ENCODE measurements at places on chromosomes 1 and 21.

DNA sequence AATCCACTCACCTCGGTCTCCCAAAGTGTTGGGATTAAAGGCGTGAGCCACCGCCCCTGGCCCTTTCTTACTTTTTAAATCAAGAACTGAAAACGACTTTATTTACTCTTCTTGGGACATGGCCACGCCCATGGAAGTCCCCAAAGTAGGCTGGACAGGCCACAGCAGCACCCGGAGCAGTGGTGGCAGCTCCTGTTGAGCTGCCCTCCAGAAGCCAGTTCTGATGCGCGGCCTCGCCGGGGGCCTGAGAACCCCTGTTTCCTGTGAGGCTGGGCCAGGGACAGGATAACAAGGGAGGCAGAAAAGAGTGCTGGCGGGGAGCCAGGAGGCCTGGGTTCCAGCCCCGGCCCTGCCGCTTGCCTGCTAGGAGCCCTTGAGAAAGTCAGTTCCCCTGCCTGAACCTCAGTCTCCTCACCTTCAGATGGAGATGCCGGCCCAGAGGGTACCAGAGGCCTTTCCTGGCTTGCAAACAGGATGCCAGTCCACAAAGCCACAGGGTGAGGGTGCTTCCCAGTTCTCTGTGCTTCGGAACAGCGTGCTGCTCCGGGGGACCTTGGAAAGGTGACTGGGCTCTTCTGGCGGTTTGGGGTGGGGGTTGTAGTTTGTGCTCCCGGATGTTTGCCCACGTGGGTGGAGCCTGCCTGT lies 59.4 kb downstream of the RUNX3 start:
- peaks cover 6% of the 10 kb centered on the region for H3K36me3 ChIP-seq
- H3K4me1 ChIP-seq: peaks cover 46% of the 10 kb centered on the region
- peak overlapping the region; percentile 2 for H3K27ac ChIP-seq
- DNase-seq: peak; percentile 36

- H3K27ac ChIP-seq: no peak overlapping the region
- H3K4me3 ChIP-seq: no peak overlapping the region
- DNase-seq: no peak
- H3K36me3 ChIP-seq: no peaks in the 10 kb centered on the region
- H3K27me3 ChIP-seq: peaks cover 2% of the 10 kb centered on the region
- H3K4me1 ChIP-seq: no peaks in the 10 kb centered on the region
Observed at GRCh38 chr1:214476986-214477870, 74.2 kb downstream of the PTPN14 start.

GRCh38 chr1:208206092-208206698 lies 38.0 kb downstream of the PLXNA2 start:
- no peak overlapping the region for H3K4me3 ChIP-seq
- H3K27ac ChIP-seq: no peak overlapping the region
- no peak for DNase-seq
- no peaks in the 10 kb centered on the region for H3K4me1 ChIP-seq
- no peaks in the 10 kb centered on the region for H3K27me3 ChIP-seq

DNA sequence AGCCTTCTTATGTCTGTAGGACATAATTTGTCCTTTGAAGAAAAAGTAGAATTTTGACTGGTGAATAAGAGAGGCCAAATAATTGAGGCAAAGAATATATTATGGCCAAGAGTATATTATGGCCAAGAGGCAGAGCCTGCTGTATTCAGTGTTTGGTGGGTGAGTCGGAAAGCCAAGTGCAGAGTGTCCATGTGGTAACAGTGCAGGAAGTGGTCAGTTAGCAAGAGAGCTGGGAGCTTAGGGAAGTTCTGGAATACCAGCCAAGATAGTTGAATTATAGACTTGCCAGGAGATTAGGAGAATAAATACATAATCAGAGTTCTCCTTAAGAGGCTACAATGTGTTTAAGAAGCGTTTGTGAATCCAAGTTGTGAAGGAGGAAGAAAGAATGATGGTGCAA lies 131.5 kb upstream of the LMO4 start:
- no peaks in the 10 kb centered on the region for H3K27me3 ChIP-seq
- DNase-seq: no peak
- H3K36me3 ChIP-seq: no peaks in the 10 kb centered on the region
- H3K27ac ChIP-seq: no peak overlapping the region
- H3K4me3 ChIP-seq: no peak overlapping the region

GRCh38 chr1:106523497-106523896 lies 533.0 kb upstream of the PRMT6 start:
- H3K36me3 ChIP-seq: no peaks in the 10 kb centered on the region
- H3K4me3 ChIP-seq: no peak overlapping the region
- H3K4me1 ChIP-seq: no peaks in the 10 kb centered on the region
- no peak for DNase-seq

- H3K4me1 ChIP-seq: peaks cover 25% of the 10 kb centered on the region
- no peaks in the 10 kb centered on the region for H3K27me3 ChIP-seq
- peaks cover 30% of the 10 kb centered on the region for H3K36me3 ChIP-seq
- no peak for DNase-seq
- H3K4me3 ChIP-seq: no peak overlapping the region
Observed at GRCh38 chr1:153995640-153996039, 5.1 kb downstream of the RPS27 start.

- no peak for DNase-seq
- no peak overlapping the region for H3K4me3 ChIP-seq
- H3K27me3 ChIP-seq: no peaks in the 10 kb centered on the region
- H3K4me1 ChIP-seq: peaks cover 5% of the 10 kb centered on the region
- no peaks in the 10 kb centered on the region for H3K36me3 ChIP-seq
Observed at GRCh38 chr1:203591626-203592025, 35.0 kb upstream of the ATP2B4 start.

GRCh38 chr1:180572760-180573159 lies 14.0 kb downstream of the OVAAL start:
- H3K4me1 ChIP-seq: no peaks in the 10 kb centered on the region
- no peak overlapping the region for H3K27ac ChIP-seq
- DNase-seq: no peak

DNA sequence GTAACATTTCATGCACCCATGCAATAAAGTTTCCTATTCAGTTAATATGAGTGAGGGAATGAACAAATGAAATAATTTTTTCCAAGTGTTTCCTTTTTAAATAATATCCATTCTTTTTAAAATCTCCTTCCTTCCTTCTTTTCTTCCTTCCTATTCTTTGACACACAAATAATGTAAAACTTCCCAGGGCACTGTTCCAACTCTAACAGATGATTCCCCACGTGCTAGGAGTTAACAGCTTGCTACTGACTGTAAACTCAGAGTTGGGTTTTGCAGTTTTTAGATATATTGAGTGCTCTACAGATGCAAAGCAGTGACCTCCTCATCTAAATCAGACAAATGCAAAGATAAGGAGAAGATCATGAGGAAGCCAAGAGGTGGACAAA lies 54.0 kb upstream of the POU2F1 start:
- no peak overlapping the region for H3K4me3 ChIP-seq
- no peaks in the 10 kb centered on the region for H3K27me3 ChIP-seq
- no peaks in the 10 kb centered on the region for H3K4me1 ChIP-seq

DNA sequence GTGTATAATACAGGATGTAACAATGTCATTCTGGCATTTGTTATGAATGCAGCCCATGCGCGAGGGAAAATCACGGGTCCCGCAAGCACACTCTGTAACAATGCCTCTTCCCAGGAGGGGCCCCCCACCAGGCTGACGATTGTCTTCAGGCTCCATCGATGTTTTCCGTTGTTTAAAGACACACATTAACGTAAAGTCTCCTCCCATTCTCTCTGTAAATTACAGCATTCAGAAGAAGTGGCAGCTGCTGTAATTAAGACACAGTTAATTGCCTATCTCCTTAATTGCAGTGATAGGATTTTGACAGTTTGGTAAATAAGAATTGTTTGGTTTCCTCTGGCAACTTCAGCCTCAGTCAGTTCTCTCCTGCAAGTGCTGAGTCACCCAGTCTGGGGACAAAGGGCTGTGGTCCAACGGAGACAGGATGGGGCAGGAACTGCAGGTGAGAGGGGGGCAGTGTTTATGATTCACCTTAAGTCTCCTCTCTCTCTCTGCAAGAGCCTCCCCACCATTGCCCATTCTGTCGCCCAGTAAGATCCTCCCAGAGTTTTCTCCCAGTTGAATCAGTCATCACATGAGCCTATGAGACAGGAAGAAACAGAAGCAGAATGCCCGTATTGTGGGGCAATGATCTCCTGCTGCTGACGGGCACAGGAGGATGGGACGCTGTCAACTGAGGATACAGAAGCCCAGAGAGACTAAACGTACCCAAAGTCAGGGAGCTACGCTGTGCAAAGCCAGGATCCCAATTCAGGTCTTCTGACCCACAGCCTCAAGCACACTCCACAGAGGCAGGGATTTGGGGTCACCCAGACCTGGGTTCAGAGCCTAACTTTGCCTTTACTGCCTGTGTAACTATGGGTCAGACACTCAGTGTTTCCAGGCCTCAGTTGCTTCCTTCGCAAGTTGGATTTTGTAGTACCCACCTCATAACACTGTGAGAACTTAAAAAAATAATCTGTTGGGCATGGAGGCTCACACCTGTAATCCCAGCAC lies 110.0 kb downstream of the ADSS2 start:
- no peak for DNase-seq
- H3K27me3 ChIP-seq: no peaks in the 10 kb centered on the region
- no peak overlapping the region for H3K27ac ChIP-seq
- H3K4me1 ChIP-seq: peaks cover 5% of the 10 kb centered on the region

GRCh38 chr1:22104094-22104493 lies 38.8 kb downstream of the WNT4 start:
- no peaks in the 10 kb centered on the region for H3K27me3 ChIP-seq
- H3K27ac ChIP-seq: peak overlapping the region; percentile 68
- peaks cover 33% of the 10 kb centered on the region for H3K36me3 ChIP-seq
- no peak for DNase-seq
- H3K4me1 ChIP-seq: peaks cover 23% of the 10 kb centered on the region
- no peak overlapping the region for H3K4me3 ChIP-seq

DNA sequence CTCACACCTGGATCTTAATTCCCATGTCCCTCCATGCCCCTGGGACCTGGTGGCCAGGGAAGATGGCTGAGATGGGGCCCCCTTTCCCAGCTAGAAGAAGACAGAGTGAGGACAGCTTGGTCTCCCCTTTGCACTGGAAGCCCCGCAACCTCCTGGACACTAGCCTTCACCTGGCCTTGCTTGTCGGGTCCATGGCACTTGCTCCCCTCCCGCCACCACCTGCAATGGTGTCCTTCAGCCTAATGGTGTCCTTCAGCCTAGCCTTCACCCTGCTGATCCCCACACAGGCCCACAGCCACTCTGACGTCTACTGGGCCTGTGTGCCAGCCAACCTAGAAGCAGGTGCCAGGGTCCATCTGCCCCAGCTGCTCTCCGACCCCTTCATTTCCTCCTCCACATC lies 45.9 kb upstream of the EDN2 start:
- H3K4me3 ChIP-seq: no peak overlapping the region
- H3K4me1 ChIP-seq: no peaks in the 10 kb centered on the region
- no peak for DNase-seq
- H3K27ac ChIP-seq: no peak overlapping the region

GRCh38 chr21:31967334-31967733 lies 94.5 kb downstream of the HUNK start:
- DNase-seq: no peak
- H3K27me3 ChIP-seq: no peaks in the 10 kb centered on the region
- H3K36me3 ChIP-seq: no peaks in the 10 kb centered on the region

- H3K4me1 ChIP-seq: peaks cover 16% of the 10 kb centered on the region
- H3K27me3 ChIP-seq: no peaks in the 10 kb centered on the region
- H3K36me3 ChIP-seq: no peaks in the 10 kb centered on the region
Observed at GRCh38 chr1:165828103-165828668, 772 bp downstream of the UCK2 start.

GRCh38 chr1:211329764-211330201 lies 3.1 kb downstream of the TRAF5 start:
- no peak for DNase-seq
- peaks cover 5% of the 10 kb centered on the region for H3K36me3 ChIP-seq

DNA sequence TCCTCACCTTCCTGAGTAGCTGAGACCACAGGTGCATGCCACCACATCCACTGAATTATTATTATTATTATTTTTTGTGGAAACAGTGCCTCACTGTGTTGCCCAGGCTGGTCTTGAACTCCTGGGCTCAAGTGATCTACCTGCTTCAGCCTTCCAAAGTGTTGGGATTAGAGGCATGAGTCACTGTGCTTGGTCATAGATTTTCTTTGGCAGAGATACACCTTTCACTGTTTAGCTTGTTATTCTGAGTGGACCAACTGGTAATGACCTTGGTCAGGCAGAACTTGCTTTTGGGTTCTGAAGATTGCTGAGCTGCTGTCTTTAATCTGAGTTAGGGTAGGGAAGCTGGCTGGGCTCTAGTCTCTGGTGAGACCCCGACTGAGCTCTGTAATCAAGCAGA lies 66.8 kb downstream of the DNAH14 start:
- H3K27ac ChIP-seq: no peak overlapping the region
- H3K4me3 ChIP-seq: no peak overlapping the region
- no peaks in the 10 kb centered on the region for H3K36me3 ChIP-seq
- H3K4me1 ChIP-seq: no peaks in the 10 kb centered on the region
- DNase-seq: no peak

DNA sequence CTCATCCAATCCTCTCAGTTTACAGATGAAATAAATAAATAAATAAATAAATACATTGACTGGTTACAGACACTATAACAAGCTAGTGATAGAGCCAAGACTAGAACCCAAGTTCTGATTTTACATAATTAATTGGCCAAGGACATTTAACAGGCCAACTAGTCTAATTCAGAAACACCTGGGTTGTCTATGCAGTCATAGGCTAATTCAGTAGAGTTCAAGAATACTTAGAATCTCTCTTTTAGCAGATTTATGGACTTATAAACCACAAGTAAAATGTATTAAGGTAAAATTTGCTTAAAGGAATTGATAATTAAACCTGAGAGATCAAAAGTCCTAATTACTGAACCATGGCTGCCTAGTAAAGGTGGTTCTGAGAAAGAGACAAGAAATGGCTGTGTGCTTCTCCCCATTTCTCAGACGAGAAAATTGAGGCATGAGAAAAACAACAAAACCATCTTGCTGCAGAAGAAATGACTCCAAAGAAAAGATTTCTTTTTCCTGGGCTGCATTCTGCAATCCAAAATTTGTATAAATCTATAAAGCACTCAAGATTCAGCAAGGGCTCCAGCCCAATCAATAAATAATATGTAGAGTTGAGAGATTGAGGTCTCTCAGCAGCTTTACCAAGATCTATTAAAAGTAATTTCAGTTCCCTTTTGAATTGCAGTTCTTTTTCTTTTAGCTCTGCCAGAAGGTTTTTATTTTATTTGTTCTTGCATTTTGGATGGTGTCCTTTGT lies 98.3 kb downstream of the DUSP10 start:
- H3K27ac ChIP-seq: no peak overlapping the region
- H3K4me1 ChIP-seq: no peaks in the 10 kb centered on the region
- no peak for DNase-seq

GRCh38 chr1:232142403-232143314 lies 487.3 kb downstream of the SIPA1L2 start:
- H3K36me3 ChIP-seq: no peaks in the 10 kb centered on the region
- no peak for DNase-seq
- H3K27ac ChIP-seq: no peak overlapping the region
- no peaks in the 10 kb centered on the region for H3K27me3 ChIP-seq
- H3K4me1 ChIP-seq: no peaks in the 10 kb centered on the region

GRCh38 chr1:187491082-187491720 lies 662.5 kb downstream of the PLA2G4A start:
- H3K36me3 ChIP-seq: no peaks in the 10 kb centered on the region
- no peak overlapping the region for H3K4me3 ChIP-seq
- DNase-seq: no peak
- no peak overlapping the region for H3K27ac ChIP-seq

- H3K4me3 ChIP-seq: no peak overlapping the region
- no peaks in the 10 kb centered on the region for H3K27me3 ChIP-seq
- no peak for DNase-seq
- peaks cover 13% of the 10 kb centered on the region for H3K4me1 ChIP-seq
- H3K27ac ChIP-seq: no peak overlapping the region
Observed at GRCh38 chr1:209807509-209807908, 1.6 kb upstream of the IRF6 start.

Data from natural killer cell (primary cell).